ENCODE measurements at places on chromosomes 6 and 20.

- no peak for DNase-seq
Observed at GRCh38 chr6:12845224-12846004, 128.8 kb downstream of the PHACTR1 start.

DNA sequence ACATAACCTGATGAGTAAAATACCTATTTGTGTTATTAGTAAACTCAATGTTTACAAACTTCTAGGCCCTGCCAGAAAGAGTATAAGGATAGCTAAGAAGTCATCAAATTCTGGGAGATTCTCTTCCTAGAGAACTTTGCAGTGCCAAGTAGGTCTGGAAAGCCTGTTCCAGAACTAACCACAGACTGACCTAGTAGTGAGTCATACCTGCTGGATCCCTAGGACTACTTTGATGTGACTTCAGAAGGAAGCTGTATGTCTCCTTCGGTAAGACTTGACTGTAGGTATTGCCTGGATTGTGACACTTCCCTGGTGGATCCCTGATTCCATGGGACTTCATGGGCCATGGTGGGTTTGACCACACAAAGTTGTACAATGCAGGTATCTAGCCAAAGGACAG is 131.7 kb downstream of the DNAH8 start:
- no peak for DNase-seq

DNA sequence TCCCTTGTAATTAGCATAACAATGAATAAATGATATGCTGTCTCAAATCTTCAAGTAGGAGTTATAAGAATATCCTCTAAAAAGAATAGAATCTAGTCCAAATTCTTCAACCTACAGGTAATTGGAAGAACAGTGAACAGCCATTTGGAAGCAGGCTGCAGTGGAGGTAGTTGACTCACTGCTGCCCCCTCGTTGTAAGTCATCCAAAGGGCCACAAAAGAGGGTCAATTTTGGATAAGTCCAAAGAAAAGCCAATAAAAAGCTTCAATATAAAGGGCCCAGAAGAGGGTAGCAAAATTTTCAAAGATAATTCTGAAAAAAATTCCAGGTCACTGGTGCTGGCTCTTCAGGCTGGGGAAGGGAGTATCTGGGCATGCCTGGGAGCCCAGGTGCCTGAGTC is 60.8 kb upstream of the SSTR4 start:
- no peak for DNase-seq

DNA sequence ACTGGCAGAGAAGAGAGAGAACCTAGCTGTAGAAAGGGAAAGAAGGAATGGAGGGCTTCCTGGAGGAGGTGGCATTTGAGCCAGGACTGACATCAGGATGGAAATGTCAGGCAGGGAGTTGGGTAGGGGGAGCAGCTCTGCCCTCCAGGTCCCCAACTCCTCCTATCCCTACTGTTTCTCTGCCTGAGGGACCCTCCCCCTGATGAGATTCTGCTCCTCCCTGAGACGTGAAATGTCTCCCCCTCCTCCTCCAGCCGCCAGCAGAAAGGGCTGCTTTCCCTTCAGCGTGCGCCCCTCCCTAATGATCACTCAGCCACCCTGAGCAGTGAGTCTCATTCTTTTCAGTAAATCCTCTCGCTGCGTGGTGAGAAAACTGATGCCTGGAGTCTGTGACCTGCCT is 40.6 kb downstream of the HLA-DPB1 start:
- no peak for DNase-seq

GRCh38 chr6:165661664-165662025 is 1.4 kb downstream of the PDE10A start:
- DNase-seq: peak; percentile 39

DNA sequence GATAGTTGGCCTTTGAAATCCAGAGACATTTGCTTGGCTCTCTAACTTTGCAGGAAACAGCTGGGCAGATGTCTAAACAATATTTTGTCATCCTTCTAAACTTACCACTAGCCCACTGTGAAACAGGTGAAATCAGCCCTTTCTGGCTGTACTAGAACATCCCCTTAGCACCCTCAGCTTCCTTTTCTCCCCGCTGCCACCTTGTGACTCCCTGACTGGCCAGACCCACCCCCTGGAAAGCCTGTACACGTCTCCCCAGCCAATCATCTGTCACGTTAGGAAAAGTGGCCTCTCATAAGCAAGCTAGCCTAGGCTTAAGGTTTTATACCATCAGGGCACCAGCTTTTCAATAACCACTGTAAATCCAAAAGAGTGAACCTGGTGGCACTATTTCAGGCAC is 88.6 kb upstream of the E2F3 start:
- no peak for DNase-seq

DNA sequence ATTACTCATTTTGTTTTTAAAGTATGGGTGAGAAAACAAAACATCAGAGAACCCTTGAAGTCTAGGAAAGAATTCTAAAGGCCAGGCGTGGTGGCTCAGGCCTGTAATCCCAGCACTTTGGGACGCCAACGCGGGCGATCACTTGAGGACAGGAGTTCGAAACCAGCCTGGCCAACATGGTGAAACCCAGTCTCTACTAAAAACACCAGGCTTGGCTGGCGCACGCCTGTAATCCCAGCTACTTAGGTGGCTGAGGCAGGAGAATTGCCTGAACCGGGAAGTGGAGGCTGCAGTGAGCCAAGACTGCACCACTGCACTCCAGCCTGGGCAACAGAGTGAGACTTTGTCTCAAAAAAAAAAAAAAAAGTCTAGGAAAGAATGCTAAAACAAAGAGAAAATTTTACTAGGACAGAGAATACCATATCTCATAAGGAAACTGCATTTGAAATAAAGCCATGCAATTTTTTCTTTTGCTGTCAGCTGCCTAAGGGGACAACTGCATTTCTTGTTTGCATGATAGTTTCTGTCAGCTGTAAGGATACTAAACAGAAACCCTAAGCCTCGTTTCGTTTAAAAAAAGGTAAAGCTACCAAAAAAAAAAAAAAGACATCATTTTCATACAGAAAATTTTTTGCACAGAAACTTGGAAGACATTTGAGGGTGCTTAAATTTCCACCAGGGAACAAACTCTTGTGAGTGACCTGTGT is 32.1 kb downstream of the SMLR1 start:
- DNase-seq: no peak

DNA sequence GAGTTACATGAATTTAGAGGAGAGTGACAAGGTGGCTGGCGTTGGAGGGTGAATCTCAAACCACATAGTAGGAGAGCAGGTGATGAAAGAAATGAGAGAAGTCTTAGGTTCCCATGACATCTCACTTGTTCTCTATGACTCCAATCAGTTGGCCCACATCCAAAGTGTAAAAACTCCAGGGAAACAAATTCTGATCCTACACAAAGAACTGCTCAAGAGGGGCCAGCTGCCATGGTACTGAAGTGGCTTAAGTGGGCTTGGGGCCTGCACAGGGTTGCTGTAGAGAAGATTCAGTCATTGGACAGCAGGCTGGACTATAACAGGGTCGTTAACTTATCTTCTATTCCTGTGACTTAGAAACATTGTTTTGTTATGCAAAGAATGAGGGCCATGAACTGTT is 7.6 kb upstream of the ADGRF4 start:
- no peak for DNase-seq

GRCh38 chr20:33667245-33667675 is 517 bp downstream of the ACTL10 start:
- DNase-seq: no peak
